ENCODE measurements at places on chromosomes 7 and 10.

GRCh38 chr7:151010307-151011096, 13.8 kb downstream of the ATG9B start:
- DNase-seq, result no peak

- DNase-seq, result no peak
These were observed 29.2 kb upstream of the KMT2C start for GRCh38 chr7:152465119-152465387.

- no peak for DNase-seq
These were observed 189.6 kb downstream of the AUTS2 start for GRCh38 chr7:69787736-69788431.

DNA sequence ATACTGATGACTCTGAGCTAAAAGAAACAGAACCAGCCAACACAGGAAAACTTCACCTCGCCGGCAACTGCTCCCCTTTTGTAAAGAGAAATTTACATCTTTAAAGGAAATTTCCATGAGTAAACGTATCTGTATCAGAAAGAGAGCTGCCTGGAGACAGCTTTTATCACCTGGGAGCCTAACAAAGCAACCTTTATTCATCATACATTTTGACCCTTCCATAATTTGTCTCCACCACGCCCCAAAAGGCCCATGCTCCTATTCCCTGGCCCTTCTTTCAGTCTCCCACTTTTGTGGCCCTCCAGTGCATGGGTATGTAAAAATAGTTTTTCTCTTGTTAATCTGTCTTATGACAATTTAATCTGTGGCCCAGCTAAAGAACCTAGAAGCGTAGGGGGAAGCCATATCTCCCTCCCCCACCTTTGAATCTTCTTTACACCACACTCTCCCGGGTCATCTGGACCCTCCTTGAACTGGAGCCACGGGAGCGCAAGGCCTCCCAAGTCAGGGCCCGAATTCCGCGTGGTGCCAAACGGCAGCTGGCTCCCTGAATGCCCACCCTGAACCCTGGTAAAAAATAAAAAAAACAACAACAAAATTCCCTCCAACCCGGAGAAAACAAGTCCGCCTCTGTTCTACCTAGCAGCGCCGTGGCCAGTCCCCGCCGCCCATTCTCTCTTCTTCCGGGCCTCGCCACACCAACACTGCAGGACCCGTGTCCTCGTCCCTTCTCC, 15.4 kb upstream of the FKBP9 start:
- no peak for DNase-seq

DNA sequence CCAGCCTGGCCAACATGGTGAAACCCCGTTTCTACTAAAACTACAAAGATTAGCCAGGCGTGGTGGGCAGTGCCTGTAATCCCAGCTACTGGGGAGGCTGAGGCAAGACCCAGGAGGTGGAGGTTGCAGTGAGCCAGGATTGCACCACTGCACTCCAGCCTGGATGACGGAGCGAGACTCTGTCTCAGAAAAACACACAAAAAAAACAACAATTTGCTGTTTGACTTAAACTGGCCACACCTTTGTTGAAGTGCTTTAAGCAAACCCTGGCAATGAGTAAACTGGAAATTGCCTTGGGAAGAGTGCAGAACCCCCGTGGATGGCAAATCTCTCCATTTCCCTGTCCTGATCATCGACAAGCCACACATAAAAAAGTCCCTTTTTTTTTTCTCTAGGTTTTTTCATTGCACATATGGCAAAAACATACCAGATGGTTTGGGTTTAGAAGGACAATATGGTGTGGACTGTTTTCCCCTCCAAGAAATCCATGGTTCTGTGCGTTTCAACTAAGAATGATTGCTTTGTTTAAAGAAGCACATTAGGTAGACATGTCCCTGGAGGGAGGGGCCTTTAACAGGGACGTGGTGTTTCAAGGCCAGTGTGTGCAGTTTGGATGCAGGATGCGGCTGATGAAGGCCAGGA, 76.9 kb downstream of the NRP1 start:
- DNase-seq, result no peak

GRCh38 chr10:119350502-119351097, 143.2 kb downstream of the GRK5 start:
- DNase-seq, result no peak

- no peak for DNase-seq
These were observed 63.3 kb downstream of the RASGEF1A start for GRCh38 chr10:43203448-43204041.

- DNase-seq, result no peak
These were observed 12.5 kb upstream of the EBLN1 start for GRCh38 chr10:22230158-22230833.

GRCh38 chr10:62048919-62049623, 147.6 kb downstream of the ARID5B start:
- peak; percentile 36 for DNase-seq

- no peak for DNase-seq
These were observed 117.9 kb upstream of the COL1A2 start for GRCh38 chr7:94276795-94277194.

- DNase-seq, result no peak
These were observed 642.1 kb upstream of the GALNT17 start for GRCh38 chr7:70489813-70490212.

- no peak for DNase-seq
These were observed 528.5 kb upstream of the MGMT start for GRCh38 chr10:128938558-128938957.

- no peak for DNase-seq
These were observed 538.6 kb upstream of the POT1 start for GRCh38 chr7:125467996-125468854.

- DNase-seq, result no peak
These were observed 13.4 kb downstream of the BUD31 start for GRCh38 chr7:99422186-99422585.

GRCh38 chr10:6956562-6956961, 376.5 kb upstream of the PRKCQ start:
- no peak for DNase-seq

DNA sequence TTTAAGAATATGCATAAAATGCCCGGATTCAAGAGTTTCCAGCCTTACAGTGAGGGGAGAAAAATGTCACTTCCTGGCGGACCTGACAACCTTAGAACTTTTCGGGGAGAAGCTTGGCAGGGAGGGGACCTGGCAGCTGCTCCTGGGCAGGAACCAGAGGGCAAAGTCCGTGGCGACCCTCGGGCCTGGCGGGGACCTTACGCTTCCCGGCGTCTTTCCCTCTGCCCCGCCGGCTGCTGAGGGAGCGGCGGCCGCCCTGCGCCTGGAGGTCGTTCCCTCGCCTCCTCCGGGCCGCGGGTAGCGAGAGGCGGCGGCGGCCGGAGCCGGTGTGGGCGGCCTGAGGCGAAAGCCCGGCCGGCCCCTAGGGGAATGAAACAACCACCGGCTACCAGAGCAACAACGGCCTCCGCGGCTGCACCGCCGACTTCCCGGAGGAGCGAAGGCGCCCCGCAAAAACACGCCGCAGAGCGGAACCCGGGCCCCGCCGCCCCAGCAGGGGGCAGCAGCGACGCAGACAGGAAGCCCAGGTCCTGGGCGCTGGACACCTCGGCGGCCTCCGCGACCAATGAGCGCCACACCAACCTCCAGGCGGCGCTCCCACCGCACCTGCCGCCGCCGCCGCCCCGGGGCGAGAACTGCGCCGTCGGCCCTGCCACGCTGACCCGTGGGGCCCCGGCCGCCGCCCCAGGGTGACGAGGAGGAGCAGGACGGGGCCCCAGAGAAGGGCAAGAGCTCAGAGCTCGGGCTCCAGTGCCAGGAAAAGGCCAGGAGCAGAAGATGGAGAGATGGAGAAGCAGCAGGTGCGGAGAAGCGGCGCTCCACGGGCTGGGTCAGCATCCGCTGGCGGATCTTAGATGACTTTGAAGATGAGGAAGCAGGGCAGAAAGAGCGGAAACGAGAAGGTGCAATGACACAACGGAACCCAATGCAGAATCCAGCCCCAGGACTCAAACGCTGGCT, 10.5 kb upstream of the ACSM6 start:
- DNase-seq, result peak; percentile 65

DNA sequence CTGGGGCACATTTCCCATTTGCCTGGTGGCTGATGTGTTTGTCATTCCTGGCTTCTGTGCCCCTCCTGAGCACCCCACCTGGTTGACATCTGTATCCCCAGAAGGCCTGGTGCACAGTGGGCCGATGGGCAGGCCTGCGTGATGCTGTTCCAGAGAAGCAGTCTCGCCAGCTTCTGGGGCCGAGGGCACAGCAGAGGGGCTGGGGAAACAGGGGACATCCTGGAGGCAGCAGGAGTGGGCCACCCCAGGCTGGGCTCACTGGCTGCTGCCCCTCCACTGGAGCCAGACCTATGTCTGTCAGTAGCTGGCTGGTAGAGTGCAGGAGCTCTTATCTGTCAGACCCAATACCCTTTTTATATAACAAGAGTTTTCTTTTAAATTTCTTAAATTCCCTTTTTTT, 896 bp upstream of the MYL7 start:
- DNase-seq, result no peak

GRCh38 chr10:13340068-13340467, 8.0 kb downstream of the SEPHS1 start:
- DNase-seq, result no peak

DNA sequence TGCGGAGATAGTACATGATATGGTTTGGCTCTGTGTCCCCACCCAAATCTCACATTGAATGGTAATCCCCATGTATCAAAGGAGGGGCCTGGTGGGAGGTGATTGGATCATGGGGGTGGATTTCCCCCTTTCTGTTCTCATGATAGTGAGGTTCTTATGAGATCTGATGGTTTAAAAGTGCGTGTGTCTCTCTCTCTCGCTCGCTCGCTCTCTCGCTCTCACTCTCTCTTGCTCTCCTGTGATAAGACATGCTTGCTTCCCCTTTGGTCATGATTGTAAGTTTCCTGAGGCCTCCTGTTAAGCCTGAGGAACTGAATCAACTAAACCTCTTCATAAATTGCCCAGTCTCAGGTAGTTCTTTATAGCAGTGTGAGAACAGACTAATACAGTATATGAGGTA, 171.9 kb downstream of the NSUN6 start:
- no peak for DNase-seq

GRCh38 chr10:65377687-65378086, 1548.1 kb upstream of the LRRTM3 start:
- no peak for DNase-seq

- no peak for DNase-seq
These were observed 11.9 kb upstream of the TEX36 start for GRCh38 chr10:125694883-125695282.

- DNase-seq, result no peak
These were observed 17.1 kb upstream of the SCIN start for GRCh38 chr7:12553416-12553815.

GRCh38 chr7:99014113-99014985, 129.6 kb downstream of the SMURF1 start:
- DNase-seq, result no peak

- no peak for DNase-seq
These were observed 73.6 kb upstream of the NEBL start for GRCh38 chr10:20970708-20971107.

DNA sequence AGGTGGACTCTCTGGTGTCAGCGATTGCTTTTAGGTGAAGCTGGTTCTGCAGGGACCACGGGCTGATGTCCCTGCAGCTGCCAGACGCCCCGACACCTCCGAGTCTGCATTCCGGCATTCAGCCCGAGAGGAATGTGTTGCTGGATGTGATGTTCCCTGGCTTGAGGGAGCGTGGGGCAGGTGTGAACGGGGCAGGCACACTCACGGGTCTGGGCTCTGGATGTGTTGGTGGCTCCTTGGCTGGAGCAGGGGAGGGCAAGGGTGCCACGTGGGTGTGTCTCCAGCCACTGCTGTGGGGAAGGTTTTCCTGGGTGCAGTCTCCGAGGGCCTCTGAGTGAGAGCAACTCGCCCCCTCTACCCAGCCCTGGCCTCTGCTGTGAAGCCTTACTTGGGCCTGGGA, 140.5 kb downstream of the CAMK1D start:
- no peak for DNase-seq

- DNase-seq, result no peak
These were observed 12.2 kb downstream of the FOXP2 start for GRCh38 chr7:114426824-114427223.

DNA sequence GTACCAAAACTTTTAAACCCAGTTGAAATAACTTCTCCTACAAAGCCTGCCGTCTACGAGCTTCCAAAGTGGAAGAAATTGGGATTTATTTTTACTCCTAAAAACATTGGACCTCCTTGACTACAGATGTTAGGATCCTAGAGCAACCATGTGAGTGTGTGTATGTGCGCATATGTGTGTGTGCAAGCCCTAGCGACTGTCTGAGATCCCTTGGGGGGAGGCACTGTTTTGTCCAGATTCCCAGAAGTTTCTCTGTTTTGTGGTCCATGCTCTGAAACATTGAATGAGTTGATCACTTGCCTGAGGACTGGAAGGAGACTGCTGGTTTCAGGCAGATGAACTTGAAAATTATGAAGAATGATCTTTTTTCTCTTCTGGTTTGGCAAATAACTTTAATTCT, 312.3 kb upstream of the ZNF32 start:
- no peak for DNase-seq

DNA sequence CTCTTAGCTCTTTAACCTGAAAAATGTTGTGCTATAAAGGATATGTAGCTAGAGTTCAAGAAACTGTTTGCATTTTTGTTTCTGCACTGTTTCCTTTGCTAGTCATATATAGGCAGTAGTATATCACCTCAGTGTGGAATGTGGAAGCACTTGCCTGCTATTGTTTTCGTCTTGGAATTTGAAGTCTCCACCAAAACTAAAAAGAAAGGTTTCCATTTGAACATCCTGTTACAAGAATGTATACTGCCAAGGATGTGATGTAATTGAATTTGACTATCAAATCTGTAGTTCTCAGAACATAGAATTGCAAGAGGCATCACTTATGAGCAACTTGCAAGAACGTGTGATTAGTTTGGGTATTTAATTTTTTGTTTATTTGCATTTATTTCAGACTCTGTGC, 51.1 kb upstream of the MEOX2 start:
- DNase-seq, result no peak

DNA sequence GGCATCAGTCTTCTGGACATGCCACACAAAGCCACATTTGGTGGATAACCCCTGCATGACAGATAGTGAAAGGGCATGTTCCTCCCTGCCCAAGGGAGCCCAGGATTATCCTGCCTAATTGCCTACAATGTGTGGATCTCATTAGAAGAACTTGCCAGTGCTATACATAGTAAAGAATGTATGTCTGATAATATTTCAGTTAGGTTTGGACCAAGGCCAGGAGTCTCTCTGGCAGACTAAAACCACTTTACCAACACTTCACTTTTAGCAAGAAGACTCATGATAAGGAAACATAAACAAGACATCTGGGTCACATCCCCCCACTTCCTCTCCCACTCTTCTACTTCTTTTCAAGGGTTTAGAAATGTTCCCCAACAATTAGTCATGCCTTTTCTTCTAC, 196.7 kb downstream of the MTERF1 start:
- no peak for DNase-seq

GRCh38 chr7:49766966-49767365, 6.5 kb upstream of the VWC2 start:
- no peak for DNase-seq
